HT1080 (cell line): ENCODE measurements at places on chromosomes 2 and 18.
A peak's percentile ranks its signal among the peaks of the same experiment; 100 is the strongest.

DNA sequence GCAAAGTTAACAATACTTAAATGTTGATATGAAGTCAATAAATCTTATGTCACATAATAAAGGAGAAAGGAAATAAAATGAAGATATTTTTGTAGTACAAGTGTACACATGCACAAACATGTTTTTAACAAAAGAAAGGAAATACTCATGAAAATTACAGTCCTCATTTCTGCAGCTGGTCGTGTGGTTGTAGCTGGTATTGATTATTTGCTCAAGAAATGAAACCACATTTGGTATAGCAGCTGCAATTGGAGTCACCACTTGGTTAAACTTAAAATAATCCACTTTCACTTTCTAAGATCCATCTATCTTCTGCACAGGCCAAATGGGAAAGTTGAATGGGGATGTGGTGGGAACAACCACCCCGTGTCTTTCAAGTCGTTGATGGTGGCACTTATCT lies 580.5 kb upstream of the NRXN1 start:
- DNase-seq = no peak

GRCh38 chr2:169546756-169547155 lies 26.9 kb downstream of the FASTKD1 start:
- no peak for DNase-seq

- DNase-seq = no peak
Observed at GRCh38 chr2:29054430-29054829, 19.9 kb downstream of the PCARE start.

DNA sequence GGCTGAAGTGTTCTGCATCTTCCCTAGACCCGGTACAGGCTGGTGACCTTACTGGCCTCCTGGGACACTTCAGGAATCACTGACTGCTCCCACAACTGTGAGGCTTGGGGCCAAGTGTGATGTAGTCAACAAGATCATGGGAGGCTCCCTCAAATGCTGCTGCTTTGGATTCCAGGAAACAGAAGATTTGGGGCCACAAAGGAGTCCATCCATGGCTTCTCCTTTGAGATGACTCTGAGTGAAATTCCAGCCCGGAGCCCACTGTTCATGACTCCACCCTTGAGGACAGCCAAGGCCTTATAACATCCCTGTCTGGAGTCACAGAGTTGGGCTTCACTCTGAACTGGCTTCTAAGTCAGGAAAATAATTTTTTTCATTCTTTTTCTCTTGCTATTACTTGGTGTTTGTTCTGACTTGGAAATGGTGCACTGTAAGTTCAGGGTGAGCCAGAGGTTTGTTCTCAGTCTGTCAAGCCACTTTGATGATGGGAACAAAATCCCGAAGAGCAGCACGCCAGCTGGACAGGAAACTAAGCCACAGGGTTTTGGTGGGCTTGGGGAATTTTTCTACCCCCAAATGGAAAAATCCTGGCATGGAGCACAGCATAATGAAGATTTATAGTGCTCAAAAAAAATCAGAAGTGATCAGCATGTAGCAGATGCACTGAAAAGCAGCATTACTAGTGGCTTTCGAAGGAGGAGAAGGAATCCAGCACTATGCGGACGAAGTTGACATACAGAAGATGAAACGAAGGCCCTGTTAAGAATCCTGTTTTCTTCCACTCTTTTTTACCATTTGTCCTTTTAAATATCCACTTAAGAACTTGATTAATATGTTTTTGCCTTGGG lies 98.1 kb upstream of the ZFP36L2 start:
- no peak for DNase-seq

DNA sequence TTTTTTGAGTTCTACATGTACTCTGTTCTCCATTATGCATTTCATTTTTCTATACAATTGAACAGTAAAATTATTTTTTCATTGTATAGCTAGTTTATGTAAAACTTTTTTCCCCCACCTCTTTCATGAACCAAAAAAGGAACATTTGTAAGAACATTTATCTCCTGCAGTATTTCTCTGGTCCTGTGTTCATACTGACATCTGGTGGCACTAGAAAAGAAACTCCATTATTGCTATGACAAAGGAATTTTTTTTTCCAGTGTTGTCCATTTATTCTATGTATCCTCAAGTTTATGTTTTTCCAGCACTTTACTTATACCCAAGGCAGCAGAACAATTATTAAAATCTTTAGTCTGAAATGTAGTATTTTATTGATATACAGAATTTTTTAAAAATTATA lies 27.4 kb upstream of the CHAC2 start:
- no peak for DNase-seq

GRCh38 chr18:2515908-2516625 lies 55.2 kb downstream of the METTL4 start:
- peak; percentile 96 for DNase-seq

DNA sequence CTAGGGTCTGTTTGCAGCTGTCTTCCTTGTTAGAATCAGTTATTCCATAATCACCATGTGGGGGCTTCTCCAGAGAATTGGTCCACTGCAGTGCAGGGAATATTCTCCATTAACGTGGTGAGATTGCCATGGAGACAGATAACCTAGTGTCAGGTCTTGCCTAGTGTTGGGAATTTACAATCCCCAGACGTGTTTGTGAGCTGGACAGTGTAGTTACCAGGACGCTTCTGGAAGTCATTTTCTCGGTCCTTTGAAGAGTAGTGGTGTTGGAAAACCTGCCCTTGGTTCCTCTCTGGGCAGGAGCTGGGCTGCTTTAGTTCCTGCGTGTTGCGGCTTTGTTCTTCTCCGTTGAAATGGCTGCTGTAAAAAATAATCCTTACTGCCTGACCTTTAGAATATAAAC lies 68.8 kb upstream of the LYPD6B start:
- DNase-seq = no peak

DNA sequence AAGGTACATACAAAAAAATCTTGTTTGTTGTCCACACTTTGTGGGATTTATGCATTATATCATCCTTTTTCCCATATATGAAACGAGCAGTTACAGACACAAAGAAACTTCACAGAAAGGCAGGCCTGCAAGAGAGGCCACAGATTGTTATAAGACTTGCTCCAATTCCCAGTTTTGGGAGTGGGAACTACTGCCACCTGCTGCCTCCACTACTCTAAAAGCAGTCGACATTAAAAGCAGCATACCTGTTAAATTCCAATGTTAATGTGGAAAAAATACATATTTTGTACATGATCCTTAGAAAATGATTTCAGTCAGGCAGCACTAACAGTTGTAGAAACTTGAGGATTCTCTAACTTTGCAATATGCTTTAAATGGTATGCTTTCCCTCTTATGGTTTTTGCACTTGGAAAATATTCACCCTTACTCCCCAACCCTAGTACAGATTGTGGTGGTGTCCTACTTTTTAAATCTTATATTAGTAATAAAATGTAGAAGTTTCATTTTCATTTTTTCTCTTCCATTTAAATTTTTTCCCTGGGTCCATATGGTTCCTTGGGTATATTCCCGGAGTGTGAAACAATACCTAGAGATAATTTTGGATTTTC lies 37.9 kb downstream of the SLC38A11 start:
- DNase-seq = peak; percentile 47

- DNase-seq = no peak
Observed at GRCh38 chr2:187081461-187081860, 232.5 kb upstream of the ZSWIM2 start.
